ENCODE measurements at places on chromosomes 11 and 22.
A peak's percentile ranks its signal among the peaks of the same experiment; 100 is the strongest.

DNA sequence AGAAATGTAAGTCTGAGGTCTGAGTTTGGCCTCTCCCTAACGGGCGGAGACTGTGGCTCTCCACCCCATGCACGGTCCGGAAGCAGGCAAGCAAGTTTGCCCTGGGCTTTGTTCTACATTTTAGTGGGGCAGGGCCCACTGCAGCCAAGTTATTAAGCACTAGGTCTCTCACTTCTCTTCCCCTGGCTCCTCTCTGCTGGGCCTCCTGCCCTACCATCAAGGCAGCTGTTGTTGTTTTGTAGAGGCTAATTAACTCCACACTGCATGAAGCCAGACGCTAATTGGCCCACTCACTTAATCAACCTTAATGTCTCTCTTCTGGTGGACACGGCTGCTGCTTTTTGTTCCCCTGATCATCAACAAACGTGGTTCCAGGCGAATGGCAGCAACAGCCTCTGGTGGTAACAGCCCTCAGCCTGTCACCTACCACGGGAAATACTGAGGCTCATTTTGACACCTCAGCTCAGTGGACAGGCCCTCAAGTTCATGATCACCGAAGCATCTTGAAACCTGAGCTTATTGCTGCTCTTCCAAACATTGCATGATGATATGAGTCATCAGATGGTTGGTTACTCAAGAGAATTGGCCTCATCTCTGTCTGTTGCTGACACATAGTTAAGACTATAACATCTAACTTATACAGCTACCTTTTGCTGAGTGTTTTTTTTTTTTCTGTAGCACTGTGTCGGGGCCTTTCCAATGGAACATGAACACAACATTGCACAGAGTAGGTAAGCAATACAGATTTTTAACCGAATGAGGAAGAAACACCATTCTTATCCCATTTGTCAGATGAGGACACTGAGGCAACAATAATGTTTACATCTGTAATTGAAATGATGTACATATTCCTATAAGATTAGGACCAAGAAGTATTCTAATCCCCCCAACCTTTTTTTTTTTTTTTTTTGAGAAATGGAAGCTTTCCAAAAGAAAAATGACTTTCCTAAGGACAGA, 20.8 kb upstream of the LMO2 start:
- DNase-seq: peak; percentile 58

DNA sequence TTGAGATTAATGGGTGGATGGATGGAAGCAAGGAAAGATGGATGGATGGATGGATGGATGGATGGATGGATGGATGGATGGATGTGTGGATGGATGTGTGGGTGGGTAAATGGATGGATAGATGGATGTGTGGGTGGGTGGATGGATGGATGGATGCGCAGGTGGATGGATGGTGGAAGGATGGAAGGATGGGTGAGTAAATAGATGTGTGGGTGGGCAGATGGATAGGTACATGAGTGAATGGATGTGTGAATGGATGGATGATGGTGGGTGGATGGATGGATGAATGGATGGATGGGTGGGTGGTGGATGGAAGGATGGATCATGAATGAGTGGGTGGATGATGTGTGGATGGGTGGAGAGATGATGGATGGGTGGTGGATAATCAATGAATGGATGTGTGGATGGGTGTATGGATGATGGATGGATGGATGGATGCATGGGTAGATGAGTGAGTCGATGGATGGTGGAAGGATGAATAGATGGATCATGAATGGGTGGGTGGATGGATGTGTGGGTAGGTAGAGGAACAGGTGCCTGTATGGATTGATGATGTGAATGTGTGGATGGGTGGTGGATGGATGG, 375.2 kb downstream of the BRD1 start:
- no peak for DNase-seq

GRCh38 chr11:68673306-68673945, 10.9 kb upstream of the GAL start:
- DNase-seq: no peak

DNA sequence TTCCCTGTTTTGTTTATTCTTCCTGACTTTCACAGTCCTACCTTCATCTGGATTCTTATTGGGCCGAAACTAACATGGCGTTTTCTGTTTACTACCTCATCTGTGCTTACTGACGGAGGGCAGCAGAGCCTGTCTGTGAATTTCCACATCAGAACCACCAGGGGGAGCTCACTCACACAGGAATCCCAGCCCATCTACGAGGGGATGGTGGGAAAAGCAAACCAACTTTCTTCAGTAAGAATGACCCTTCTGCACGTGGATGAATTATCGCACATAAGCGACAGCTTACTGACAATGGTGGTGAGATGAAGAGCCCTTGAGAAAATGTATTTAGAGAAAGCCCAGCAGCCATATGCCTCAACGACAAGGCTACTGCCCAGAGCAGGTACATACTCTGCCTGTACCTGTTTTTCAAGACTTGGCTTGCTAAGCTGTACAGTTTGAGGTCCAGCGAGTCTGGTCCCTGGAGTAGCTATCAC, 42.5 kb downstream of the LARGE2 start:
- DNase-seq: peak; percentile 81

DNA sequence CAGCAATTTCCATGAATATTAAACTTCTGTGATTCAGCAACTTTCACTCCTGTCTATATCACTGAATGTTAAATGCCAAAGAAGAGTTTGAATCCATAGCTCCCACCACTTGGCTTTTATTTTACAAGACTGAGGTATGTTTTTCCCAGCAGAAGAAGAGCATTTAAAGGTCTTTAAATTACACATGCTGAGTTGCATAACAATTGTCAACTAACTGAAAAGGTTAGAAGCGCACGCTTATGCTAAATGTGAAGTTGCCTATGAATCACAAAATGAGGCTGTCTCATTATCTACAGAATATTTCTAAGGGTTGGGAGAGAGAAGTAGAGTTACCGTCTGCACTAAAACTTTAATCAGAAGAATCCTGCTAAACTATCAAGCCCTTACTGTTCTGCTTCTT, 1086.3 kb downstream of the FAM181B start:
- DNase-seq: no peak

- DNase-seq: no peak
Measured at GRCh38 chr22:48476577-48476976, 1351.1 kb downstream of the BRD1 start.

DNA sequence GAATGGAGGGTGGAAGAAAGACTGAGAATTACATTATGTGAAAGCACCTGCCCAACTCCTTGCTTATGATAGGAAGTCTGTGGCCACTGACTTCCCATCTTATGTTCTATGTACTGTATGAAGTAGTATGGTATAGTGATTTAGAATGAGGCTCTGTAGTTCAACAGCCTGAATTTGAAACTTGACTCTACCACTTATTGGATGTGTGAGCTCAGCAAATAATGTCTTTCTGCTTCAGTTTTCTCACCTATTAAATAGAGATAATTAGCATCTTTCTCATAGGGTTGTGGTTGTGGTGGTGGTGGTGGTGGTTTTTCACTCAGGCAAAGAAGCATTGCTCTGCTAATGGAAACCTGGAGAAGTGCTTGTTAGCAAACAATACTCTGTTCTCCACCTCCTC, 121.6 kb downstream of the PAX6 start:
- DNase-seq: no peak

- DNase-seq: no peak
Measured at GRCh38 chr11:133819746-133820315, 25.5 kb downstream of the SPATA19 start.

DNA sequence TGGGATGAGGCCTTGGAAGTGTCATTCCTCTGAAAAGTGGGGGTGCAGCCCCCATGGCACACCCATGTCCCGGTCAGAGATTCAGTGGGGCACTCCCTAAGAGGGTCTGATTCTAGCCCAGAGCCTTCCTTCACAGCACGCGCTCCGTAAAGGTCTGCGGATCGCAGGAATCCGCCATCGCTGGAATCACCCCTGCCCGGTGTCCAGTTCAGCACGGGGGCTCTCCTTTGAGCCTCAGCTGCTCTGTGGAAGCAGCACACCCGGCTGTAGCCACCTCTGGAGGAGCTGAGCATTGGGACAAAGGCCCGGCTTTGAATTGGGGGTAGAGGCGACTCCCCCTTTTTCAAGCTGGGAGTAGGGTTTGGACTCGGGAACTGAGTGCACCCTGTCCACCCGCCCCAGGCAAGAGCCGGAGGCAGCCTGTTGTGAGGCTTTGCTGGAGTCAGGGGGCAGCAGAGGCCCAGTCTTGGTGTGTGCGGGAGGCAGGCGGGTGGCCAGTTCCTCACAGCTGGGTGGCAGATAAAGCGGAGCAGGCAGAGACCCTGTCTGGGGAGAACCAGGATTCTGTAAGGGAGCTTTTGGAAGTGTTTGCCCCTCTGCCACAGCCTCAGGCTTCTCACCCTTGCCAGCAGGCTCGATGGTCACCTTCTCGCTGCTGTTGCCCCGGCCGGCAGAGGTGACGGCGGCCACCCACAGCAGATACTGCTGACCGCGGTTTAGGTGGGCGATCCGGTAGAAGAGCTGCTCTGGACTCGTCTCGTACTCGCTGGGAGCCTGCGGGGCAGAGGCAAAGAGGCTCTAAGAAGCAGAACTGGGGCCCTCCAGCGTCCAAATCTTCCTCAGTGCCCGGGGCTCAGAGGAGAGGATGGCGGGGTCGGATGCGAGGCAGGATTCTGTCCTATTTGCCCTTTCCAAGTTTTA, 115.9 kb downstream of the CEP164 start:
- DNase-seq: peak; percentile 92

GRCh38 chr11:66676931-66677598, 622 bp downstream of the RBM4B start:
- DNase-seq: no peak

GRCh38 chr11:95322539-95322938, 91.5 kb upstream of the SESN3 start:
- no peak for DNase-seq

All from retina (tissue), 1 donor.